Activated CD4-positive, alpha-beta T cell treated with anti-CD3 and anti-CD28 coated beads for 36 hours (primary cell): ENCODE measurements at places on chromosomes 3 and 15.

GRCh38 chr3:144289057-144289456 lies 317.4 kb downstream of the DIPK2A start:
- H3K27ac ChIP-seq = no peak overlapping the region
- no peak overlapping the region for H3K4me3 ChIP-seq
- no peak for DNase-seq
- peaks cover 8% of the 10 kb centered on the region for H3K27me3 ChIP-seq

GRCh38 chr15:83960192-83960829 lies 275.3 kb upstream of the GOLGA6L4 start:
- H3K36me3 ChIP-seq = no peaks in the 10 kb centered on the region
- no peak overlapping the region for H3K27ac ChIP-seq
- DNase-seq = no peak
- no peaks in the 10 kb centered on the region for H3K4me1 ChIP-seq
- peaks cover 2% of the 10 kb centered on the region for H3K27me3 ChIP-seq

DNA sequence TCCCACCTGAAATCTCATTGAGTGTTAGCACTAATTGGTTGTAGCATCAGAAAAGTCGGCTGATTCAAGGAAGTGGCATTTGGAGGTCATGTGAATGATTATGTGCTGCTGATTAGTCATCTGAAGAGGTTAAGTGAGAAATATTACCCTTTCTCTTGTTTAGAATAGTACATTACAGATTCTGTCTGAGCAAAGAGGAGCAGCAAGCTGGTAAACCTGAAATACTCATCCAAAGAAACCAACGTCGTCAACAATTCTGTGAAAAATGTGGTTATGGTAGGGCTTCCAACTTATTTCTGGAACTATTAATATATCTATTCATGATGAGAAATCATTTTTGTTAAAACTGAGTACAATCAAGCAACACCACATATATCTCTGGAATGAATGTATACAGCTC lies 1024.9 kb downstream of the TUSC7 start:
- no peaks in the 10 kb centered on the region for H3K36me3 ChIP-seq
- no peaks in the 10 kb centered on the region for H3K27me3 ChIP-seq
- H3K4me1 ChIP-seq = no peaks in the 10 kb centered on the region
- no peak for DNase-seq

GRCh38 chr3:81465510-81466200 lies 295.8 kb downstream of the GBE1 start:
- H3K4me3 ChIP-seq = no peak overlapping the region
- no peaks in the 10 kb centered on the region for H3K27me3 ChIP-seq
